ENCODE measurements at places on chromosomes 7 and 10.

- DNase-seq = no peak
These were observed 944.7 kb downstream of the SORCS3 start for GRCh38 chr10:105585753-105586152.

- no peak for DNase-seq
These were observed 51.6 kb upstream of the ARL4A start for GRCh38 chr7:12635830-12636229.

GRCh38 chr10:47104151-47104605 lies 192.9 kb downstream of the PTPN20 start:
- DNase-seq = no peak

GRCh38 chr10:5442065-5442989 lies 30.0 kb downstream of the NET1 start:
- peak; percentile 55 for DNase-seq

GRCh38 chr7:15839416-15840100 lies 153.1 kb upstream of the MEOX2 start:
- peak; percentile 42 for DNase-seq

DNA sequence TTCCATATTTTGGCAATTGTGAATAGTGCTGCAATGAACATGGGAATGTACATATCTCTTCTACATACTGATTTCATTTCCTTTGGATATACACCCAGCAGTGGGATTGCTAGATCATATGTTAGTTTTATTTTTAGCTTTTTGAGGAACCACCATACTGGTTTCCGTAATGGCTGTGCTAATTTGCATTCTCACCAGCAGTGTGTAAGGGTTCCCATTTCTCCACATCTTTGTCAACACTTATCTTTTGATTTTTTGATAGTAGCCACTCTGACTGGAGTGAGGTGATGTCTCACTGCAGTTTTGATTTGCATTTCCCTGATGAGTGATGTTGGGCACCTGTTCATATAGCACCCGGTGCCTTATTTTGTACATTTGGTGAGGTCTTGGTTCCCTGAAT lies 519.6 kb downstream of the REEP3 start:
- DNase-seq = no peak

GRCh38 chr10:111203615-111204014 lies 126.8 kb downstream of the ADRA2A start:
- DNase-seq = no peak

GRCh38 chr10:73576178-73576889 lies 14.8 kb downstream of the USP54 start:
- DNase-seq = no peak

GRCh38 chr7:17333221-17333620 lies 34.8 kb downstream of the AHR start:
- DNase-seq = no peak

- no peak for DNase-seq
These were observed 11.5 kb downstream of the ELFN1 start for GRCh38 chr7:1681581-1681980.

DNA sequence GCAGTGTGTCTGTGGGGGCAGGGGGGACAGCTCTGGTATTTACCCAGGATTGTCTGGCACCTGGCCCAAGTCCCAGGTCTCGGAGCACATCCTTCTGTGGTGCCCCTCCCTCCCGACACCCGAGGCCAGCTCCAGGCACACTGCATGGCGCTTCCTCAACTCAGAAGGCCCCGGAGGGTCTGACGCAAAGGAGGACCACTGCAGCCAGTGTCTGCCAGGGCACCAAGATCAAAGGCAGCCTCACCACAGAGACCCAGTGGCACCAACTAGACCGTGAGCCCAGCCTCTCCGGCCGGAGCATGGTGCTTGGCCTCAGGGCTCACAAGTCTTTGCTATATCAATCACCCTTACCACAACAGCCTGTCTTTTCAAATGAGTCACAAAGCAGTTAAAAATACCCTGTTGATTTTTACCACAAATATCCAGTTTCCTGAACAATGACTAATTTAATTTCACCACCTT lies 99.3 kb upstream of the DDC start:
- DNase-seq = peak; percentile 84

DNA sequence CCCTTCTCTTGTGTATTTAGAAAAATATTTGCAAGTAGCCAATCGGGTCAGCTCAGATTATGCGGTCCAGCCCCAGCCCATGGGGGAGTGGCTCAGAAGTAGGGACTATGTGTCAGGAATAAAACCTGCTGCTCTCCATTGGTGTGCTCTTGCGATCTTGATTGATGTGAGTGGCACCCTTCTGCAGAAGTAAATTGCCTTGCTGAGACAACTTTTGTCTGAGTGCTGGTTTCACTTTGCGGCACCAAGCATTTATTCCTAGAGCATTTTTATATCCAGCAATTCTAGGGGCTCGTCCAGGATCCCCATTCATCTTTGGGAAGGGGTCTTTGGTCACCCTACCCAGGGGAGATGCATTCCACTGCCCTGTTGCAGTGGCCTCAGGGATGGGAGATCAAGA lies 26.1 kb upstream of the FAM221A start:
- no peak for DNase-seq

Measured in kidney capillary endothelial cell (primary cell).